ENCODE measurements at places on chromosomes 5 and 9.

DNA sequence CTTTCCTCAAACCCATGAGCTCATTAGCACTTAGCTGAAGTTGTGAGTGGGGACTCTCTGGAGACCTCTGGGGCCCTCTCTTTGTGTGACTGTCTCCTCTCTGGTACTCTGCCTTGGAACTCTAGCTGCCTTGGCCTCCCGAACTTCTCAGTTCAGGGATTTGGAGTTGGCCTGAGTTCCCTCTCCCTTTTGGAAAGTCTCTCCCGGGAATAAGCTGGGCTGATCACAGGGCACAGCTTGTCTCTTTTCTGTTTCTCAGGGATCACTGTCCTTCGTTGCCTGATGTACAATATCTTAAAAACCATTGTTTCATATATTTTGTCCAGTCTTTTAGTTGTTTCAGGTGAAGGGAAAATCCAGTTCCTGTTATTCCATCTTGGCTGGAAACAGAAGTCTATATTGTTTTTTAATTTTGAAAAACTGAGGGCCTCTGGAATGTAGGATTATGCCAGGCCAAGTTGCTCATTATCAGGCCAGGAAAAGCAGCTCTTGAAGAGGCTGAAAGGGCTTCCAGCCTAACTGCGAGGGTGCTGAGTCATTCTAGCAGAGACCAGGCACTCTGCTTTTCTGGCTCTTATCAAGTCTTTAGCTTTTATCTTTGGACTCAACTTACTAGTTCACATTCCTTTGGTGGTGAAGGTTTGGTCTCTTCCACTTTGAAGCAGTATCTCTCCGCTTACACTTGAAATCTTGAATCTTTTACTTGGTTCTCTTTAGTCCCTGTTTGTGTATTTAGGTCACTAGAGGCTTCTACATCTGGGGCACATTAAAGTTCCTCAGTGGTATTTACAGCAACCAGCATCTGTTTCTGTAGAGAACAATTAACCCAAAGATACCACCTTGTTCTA, 8.4 kb upstream of the RGS3 start:
- no peak for DNase-seq

DNA sequence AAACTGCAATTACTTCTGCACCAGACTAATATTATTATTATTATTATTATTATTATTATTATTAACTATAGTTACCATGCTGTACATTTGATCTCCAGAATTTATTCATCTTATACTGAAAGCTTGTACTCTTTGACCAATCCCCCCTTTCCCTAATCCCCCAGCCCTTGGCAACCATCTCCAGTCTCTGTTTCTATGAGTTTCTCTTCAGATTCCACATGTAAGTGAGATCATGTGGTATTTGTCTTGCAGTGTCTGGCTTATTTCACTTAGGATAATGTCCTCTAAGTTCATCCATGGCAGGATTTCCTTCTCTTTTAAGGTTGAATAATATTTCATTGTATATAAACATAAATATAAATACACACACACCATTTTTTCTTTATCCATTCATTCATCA, 287.0 kb upstream of the DAB2 start:
- DNase-seq, result no peak

DNA sequence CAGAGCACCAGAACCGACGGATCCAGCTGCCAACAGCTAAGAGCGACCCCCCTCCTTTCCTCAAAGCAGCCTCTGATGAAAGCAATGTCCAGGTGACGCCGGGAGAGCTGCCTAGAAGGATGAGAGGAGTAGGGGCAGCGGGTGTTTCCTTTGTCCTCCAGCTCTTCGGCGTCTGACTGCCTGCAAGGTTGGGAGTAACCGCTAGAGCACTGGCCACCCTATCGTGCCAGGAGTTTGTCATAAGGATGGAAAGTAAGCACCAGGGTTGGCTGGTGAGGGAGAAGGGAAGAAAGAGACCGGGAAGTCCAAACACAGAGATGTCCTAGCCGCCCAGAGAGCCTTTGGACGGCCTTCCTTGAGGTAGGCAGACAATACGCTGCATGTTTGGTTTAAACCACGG, 10.8 kb downstream of the MRPL36 start:
- no peak for DNase-seq

GRCh38 chr9:18457510-18457909, 16.4 kb upstream of the ADAMTSL1 start:
- DNase-seq, result no peak

GRCh38 chr9:87944682-87945081, 26.9 kb downstream of the SPATA31C1 start:
- DNase-seq, result no peak

DNA sequence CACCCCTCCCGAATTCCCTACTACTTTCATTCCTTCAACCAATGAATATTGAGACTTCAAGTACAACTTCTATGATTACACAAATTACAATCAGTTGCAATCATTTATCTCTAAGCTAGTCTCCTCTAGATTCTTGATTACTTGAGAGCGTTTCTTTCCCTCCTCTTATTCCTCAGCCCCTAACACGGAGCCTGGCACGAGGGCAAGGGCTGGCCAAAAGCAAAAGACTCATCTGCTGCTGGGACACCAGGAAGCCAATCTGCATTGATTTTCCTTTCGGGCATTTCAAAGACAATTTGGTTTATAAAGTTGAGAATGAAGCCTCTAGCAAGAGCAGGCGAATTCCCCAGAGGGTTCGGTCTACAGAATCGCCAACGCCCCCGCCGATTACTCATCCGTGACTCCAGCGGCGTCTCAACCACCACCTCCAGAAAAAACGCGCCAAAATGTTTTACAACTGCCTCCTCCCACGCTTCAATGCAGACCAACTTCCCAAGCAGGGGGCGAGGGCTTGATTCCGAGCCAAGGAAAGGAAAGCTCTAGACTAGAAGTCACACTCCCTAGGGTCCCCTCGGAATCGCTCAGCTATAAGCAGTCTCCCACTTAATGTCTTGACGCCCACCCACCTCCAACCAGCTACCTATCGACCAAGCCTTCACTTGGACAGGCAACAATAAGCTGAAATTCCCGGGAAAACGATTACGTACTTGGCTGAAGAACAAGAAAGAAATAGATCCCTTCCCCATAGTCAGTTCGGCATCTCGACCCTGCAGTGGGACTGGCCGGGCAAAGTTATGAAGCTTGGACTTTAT, 1.5 kb downstream of the PCSK1 start:
- DNase-seq, result no peak

DNA sequence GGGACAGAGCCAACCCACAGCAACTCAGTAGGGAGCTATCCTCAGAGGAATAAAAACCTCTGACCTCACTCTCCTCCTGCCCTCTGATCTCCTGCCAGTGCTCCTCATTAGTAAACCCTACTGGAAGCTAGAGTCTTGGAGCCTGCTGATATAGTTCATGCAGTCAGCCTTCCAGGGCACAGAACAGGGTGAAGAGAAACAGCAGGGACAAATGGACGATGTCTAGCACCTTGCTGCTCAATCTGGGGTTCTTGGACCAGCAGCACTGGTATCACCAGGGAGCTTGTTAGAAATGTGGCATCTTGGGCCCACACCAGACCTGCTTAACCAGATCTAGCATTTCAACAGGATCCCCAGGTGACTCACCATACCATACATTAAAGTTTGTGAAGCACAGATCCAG, 5.5 kb upstream of the GALNT12 start:
- no peak for DNase-seq

GRCh38 chr5:127060470-127060985, 12.8 kb downstream of the C5orf63 start:
- DNase-seq, result no peak

DNA sequence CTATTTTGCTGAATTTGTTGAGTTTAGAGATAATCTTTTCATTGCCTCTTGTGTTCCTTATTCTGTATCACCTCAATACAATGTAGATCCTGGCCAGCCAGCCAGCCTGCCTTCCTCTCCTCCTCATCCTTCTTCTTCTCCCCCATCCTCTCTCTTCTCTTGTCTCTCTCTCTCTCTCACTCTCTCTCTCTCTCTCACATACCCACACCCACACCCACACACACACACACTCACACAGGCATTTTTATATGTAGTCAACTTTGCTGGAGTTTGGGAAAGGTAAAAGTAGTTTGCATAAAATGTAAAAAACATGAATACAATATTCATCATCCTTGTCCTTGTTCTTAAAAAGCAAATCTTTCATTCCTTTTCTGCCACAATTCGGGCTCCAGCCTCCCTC, 60.5 kb downstream of the ZFAND5 start:
- DNase-seq, result no peak

- DNase-seq, result no peak
Measured at GRCh38 chr5:123875561-123876275, 363.7 kb downstream of the CSNK1G3 start.

DNA sequence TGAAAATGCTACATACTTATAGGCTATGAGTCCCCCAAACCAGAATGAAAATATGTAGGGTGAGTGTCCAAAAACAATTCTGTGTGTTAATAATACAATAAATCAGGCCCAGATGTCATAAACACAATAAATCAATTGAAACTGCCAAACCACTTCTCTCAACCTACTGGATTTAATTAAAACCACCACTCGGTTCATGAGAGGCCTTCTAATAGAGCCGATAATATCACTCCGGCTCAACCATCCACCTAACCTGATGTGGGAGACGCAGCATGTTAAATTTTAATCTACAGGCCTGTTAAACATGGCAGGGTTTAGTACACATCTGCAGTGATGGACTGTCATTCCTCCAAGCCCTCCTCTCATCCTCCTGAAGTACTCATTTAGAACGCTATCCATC, 734.5 kb upstream of the ZNF608 start:
- DNase-seq, result no peak

DNA sequence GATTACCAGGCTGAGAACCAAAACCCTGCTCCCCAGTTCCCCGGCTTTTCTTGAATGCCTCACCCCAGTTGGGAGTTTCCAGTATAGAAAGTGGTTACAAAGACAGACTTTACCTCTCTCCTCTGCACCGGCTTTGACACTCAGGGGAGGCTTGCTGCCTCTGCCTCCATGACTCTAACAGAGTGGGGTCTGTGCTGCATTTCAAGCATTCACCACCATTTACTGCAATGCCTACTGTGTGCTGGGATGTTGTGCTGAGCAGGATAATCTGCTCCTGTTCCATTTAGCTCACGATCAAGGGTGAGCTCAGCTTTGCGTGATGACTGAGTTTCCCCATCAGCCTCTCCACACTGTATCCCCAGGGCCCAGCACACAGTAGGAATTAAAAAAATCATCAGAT, 39.9 kb upstream of the AKNA start:
- DNase-seq, result no peak

DNA sequence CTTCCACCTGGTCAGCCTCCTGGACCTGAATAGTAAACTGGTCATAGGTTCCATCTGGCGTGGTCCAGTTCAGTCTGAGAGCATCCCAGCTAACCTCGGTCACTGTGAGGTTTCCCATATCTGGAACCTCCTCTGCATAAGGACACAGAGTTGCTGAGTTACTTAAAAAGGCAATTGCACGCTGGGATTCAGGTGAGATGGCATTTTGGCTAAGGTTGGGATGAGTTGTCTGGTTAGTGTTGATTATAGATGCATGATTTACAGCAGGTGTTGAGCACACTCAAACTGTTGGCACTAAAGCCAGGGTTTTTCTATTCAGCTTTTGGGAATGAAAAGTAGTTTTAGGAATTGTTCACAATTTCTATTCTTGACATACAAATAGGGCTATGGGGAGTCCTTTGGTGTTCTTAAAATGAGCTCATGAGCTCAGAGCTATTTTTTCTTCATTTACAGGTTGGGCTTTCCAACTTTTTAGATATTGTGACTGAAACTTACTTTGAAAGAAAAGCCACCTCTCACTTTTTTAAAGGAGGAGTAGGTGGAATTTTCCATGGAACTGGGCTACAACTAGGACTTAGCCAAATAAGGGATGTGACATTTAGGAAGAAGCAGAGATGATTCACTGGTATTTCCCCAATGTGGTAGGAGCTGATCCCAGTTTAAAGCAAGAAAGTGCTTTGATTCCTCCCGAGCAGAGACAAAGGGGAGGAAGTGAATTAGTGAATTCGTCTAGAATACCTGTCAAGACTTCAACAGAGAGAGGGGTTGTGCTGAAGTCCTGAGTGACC, 54.7 kb downstream of the TNC start:
- no peak for DNase-seq

DNA sequence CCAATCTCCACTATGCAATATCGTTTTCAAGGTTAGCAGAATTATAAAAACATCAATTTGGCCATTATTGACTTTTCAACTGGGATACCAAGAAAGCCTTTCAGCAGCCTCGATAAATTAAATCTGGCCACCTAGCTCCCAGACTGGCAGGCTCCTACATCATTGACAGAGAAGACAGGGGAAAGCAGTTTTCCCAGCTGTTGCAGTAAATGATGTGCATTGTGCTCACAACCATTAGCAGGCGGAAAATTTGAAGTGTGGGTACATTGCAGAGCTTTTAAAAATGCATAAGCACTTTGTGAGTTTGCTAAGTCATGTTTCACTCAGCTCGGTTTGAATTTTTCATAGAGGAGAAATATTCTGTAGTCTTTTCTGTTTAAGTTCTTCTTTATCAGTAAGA, 297.9 kb downstream of the KCTD16 start:
- no peak for DNase-seq

DNA sequence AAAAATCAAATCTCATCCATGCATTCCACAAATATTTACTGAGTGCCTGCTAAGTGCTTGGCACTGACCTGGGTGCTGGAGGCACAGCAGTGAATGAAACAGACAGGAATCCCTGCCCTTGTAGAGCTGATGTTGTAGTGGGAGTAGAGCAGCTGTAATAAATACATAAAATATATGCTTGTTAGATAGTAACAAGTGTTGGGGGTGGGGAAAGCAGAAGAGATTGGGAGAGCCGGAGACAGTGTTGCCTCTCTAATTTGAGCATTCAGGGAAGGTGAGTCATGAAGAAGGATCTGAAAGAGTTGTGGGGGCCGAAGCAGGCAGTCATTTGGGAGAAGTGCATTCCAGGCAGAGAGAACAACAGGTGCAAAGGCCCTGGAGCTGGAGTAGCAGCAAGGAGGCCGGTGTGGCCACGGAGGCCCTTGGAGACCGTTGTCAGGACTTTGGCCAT, 97.9 kb downstream of the ZNF618 start:
- no peak for DNase-seq

DNA sequence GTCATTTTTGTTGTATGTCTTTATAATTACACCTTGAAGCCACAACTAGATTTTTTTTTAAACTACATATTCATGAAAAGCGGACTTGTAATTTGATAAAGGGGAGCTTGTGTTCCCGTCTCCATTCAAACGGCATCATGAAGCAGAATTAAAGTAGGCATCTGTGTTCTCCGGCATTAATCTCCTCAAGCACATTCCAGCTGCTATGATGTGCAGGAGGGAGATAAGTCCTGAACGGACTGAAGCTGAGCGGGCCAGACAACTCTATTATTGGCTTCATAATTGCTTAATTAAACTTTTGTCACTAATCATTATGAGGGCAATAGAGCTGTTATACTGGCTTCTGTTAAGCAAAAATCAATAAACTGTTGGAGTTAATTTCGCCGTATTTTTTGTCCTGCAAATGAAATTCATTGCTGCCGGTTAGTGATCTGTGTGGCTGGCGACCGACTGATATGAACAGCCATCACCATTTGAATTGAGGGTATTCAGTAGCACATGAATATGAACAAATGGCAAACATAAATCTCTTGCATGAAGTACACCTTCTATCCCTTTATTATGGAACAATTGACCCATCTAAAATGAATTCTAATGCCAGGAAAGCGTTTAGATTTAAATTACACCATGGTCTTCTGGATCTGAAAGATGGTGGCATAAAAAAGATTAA, 408.8 kb upstream of the IRX1 start:
- no peak for DNase-seq

- DNase-seq, result no peak
Measured at GRCh38 chr5:141880961-141881801, 3.0 kb upstream of the PCDH1 start.

GRCh38 chr9:20394969-20395368, 227.3 kb downstream of the MLLT3 start:
- no peak for DNase-seq

- DNase-seq, result no peak
Measured at GRCh38 chr5:136781464-136781863, 416.1 kb upstream of the TRPC7 start.

- DNase-seq, result no peak
Measured at GRCh38 chr9:78358329-78359051, 61.6 kb downstream of the PSAT1 start.
